ENCODE measurements at places on chromosomes 11 and 22.
A peak's percentile ranks its signal among the peaks of the same experiment; 100 is the strongest.

DNA sequence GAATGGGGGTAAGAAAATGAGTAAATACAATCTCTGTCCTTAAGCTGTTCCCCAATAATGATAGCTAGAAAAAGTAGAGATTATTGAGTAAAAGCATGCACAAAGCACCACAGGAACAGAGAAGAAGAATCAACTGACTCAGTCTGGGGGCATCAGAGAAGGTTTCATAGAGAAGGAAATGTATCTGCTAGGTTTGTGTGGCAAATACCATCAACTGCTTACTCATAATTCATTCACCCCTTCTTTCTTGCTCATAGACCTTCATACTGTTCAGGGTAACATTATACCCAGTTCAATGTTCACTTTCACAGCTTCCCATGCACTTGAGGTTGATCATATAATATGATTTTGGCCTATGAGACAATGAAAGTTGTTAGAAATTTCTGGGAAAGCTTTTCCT is 85.2 kb upstream of the SCUBE2 start:
- no peak for DNase-seq

DNA sequence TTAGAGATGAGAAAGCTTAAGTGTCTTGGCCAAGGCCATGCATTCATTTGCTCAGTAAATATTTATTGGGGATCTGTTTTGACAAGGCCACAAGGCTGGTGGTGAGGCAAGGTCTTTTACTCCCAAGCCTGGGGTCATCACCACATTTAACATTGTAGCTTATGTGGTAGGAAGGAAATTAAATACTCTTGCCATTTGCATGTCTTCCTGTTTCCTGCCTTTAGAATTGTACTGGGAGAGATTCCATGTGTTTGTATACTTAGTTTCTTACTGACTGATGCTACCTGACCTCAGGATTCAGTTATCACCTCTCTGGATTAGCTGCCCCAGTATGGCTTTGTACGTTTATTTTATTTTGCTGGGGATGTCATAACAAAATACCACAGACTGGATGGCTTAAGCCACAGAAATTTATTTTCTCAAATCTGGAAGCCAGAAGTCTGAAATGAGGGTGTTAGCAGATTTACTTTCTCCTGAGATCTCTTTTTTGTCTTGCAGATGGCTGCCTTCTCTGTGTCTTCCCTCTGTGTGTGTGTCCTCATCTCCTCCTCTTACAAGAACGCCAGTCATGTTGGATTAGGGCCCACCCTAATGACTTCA is 44.8 kb downstream of the SPECC1L start:
- DNase-seq = no peak

- no peak for DNase-seq
Measured at GRCh38 chr11:92386577-92386976, 162.0 kb downstream of the FAT3 start.

GRCh38 chr11:12827929-12828812 is 153.9 kb downstream of the TEAD1 start:
- no peak for DNase-seq

DNA sequence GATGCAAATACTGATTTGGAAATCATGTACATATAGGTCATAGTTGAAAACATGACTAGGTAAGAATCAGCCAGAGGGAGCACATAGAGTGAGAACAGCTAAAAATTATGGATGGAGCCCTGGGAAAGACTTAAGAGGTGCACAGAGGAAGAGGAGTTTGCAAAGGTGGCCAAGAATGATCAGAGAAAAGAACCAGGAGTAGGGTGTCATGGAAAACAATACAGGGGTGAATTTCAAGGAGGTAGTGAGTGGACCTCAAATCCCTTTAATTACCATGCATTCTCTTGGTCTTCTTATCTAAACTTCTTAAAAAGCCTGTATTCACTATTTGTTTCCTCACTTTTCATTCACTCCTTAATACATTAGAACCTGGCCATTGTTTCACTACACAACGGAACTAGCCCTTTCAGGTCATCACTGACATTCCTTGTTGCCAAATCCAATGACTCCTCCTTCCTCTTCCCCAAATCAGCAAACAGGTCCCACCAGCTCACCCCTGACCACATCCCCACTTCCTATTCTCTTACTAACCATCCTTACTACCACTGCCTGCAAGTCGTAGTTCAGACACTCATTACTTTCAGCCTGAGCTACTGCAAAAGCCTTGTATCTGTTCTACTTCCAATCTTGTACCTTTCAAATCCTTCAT is 22.6 kb downstream of the BUD13 start:
- DNase-seq = no peak

GRCh38 chr11:119993722-119994121 is 144.2 kb downstream of the TRIM29 start:
- DNase-seq = no peak

DNA sequence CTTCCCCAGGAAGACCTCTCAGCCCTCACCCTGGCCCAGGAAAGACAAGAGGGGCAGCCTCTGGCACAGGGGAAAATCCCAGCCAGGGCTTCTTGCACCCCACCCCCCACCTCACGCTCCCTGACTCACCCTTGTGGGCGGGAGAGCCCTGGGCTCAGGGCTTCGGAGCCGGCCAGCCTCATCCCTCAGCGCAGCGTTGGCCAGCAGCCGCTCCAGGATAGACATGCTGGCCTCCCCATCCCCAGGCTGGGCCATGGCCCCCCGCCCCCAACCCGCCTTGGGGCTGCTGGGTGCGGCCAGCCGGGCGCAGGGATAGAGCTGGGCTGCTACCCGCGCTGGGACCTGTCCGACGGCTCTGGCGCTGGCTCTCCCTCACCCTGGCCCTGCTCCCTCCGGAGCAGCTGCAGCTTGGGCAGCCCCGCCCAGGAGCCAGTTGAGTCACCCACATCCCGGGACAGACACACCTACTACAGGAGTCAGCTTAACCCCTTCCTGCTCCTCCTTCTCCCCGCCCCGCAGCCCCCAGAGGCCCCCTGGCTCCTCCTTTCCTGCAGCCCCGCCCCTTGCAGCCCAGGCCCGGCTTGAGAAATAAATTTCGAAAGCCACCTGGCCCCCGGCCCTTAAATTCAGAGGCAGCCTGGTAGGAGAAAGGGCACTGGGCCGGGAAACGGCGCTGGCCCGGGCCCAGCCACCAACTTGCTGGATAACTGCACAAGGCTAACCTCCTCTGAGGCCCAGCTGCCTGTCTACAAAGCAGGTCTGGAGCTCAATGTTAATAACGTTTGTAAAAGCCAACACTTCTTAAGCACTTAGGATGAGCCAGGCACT is 13.4 kb downstream of the TNKS1BP1 start:
- peak; percentile 68 for DNase-seq

GRCh38 chr11:128603003-128603696 is 15.8 kb upstream of the ETS1 start:
- no peak for DNase-seq

- DNase-seq = no peak
Measured at GRCh38 chr11:36240173-36240572, 49.1 kb downstream of the COMMD9 start.

DNA sequence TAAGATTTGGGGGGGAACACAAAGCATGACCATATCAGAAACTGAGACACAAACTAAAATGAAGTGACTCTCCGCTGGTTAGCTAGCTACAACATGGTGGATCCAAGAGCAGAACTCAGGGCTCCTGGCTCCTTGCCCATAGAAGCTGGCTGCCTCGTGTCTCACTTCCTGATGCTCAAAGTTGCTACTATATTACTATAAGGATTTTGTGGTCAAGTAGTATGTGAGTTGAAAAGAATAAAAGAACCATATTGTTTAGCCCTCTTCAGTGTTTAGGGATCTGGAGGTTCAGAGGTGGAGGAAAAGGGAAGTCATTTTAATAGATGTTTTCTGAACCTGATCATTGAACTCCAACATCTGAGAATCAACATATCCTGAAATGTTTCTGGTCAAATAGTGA is 16.9 kb upstream of the SIK2 start:
- no peak for DNase-seq

DNA sequence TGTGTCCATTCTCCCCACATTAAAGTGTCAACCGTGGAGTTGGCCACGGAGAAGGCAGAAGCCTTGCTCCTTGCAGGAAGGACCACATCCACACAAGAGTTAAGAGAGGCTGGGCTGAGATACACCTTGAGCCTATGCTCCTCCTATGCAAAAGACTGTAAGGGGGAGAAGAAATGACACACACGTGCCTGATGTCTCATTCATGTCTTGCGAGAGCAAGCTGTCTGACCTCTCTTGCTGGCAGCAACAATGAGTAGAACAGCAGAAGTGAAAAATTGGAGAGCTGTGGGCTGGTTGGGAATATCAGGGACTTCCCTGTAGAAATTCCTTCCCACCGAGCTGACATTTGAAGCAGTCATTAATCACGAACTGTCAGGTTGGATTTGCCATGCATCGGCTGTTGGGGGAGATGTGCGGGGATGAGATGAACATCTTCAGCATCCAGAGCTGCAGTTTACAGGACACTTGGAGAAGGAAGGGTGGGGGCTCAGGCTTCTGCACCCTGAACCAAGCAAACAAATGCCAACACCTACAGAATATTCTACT is 139.3 kb downstream of the MYO18B start:
- no peak for DNase-seq

DNA sequence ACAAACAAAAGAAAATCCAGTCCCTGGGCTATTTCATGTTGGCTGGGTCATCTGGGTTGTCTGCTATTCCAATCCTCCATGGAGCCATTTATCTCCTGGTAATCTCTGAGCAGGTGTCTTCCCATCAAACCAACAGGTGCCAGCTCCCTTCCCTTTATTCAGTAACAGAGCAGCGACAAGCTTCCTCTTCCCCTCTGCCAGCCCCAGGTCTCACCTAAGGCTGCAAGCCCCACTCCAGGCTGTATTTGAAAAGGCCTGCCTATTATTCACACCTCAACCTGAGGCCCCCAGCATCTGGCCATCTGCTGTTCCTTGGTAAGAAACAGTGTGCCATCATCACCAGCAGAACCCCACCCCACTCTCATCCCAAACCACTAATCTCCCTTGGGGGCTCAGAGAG is 436.2 kb downstream of the BUD13 start:
- no peak for DNase-seq

DNA sequence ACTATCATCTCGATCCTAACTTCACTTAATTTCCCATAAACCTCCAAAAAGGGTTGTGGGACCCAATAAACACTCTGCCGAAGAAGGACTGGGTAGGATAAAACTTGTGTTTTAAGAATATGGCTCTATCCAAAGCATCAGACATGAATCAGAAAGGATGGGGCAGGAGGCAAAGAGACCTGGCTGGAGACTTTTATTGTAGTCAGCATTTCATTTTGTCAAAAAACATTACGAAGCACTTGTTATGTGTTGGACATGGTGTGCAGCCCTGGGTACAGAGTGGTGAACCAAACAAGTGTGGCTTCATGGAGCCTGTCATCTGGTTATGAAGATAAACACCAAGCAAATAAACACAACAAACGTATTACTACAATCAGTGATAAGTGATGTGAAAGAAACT is 17.3 kb downstream of the IL10RA start:
- DNase-seq = no peak

- no peak for DNase-seq
Measured at GRCh38 chr11:41997844-41998401, 538.5 kb upstream of the LRRC4C start.

DNA sequence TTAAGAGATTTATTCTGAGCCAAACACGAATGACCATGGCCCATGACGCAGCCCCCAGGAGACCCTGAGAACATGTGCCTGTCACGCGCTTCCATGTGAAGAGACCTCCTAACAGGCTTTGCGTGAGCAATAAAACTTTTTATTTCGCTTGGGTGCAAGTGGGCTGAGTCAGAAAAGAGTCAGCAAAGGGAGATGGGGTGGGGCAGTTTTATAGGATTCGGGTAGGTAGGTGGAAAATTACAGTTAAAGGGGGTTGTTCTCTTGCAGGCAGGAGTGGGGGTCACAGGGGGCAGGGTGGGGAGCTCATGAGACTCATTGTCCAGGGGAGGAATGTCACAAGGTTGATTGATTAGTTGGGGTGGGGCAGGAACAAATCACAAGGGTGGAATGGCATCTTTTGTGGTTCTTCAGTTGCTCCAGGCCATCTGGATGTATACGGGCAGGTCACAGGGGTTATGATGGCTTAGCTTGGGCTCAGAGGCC is 77.2 kb upstream of the FTH1 start:
- DNase-seq = no peak

DNA sequence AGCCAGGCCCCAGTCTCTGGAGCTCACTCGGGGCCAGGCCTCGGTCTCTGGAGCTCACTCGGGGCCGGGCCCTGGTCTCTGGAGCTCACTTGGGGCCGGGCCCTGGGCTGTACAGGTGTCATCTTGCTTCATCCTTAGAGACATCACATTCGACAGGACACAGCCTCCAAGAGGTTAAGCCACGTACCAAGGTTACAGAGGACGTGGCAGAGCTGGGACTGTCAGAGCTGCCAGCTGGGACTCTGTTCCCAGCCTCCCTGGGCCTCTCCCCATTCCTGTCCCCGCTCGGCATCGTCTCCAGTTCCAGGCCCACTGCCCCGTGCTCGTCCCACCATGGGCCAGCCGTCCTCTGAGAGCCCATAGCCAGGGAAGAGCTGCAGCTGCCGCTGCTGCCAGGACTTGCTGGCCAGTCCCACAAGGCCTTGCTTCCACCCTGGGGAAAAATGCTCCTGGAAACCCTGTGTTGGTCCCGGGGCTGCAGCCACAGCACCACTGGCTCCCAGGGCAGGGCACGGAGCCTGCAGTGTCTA is 19.6 kb downstream of the CABP7 start:
- DNase-seq = no peak

- DNase-seq = no peak
Measured at GRCh38 chr22:36386900-36387708, 663 bp downstream of the MYH9 start.

- DNase-seq = no peak
Measured at GRCh38 chr11:28636033-28636432, 527.8 kb downstream of the METTL15 start.

DNA sequence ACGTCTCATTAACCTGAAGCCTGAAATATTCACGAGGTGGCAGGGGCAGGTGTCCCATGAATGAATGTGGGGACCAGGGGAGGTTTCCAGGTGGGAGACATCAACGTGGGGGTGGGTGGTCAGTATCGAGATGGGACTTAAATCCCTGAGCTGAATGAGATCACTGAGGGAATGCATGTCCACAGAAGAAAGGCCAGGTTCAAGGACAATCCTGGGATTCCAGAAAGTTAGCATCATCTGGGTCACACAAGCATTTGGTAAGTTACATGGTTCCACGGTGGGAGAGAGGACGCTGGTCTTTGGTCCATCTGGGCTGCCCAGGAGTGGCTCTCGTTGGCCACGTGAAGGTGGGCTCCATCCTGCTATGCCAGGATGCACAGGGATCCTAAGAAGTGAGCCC is 22.7 kb upstream of the CCND1 start:
- no peak for DNase-seq

GRCh38 chr11:124760806-124761205 is 1.3 kb downstream of the ESAM start:
- no peak for DNase-seq

- no peak for DNase-seq
Measured at GRCh38 chr11:42840860-42841259, 470.9 kb upstream of the API5 start.

GRCh38 chr11:7927635-7928034 is 3.4 kb downstream of the OR10A6 start:
- no peak for DNase-seq

- no peak for DNase-seq
Measured at GRCh38 chr11:2390725-2391151, 9.8 kb upstream of the TSSC4 start.

- DNase-seq = peak; percentile 20
Measured at GRCh38 chr22:22720201-22720723, 75.8 kb downstream of the GGTLC2 start.

Measured in SIG-M5 (cell line).